ENCODE measurements at places on chromosomes 11 and 22.

- DNase-seq: no peak
Measured at GRCh38 chr11:121191818-121192217, 90.8 kb downstream of the TECTA start.

DNA sequence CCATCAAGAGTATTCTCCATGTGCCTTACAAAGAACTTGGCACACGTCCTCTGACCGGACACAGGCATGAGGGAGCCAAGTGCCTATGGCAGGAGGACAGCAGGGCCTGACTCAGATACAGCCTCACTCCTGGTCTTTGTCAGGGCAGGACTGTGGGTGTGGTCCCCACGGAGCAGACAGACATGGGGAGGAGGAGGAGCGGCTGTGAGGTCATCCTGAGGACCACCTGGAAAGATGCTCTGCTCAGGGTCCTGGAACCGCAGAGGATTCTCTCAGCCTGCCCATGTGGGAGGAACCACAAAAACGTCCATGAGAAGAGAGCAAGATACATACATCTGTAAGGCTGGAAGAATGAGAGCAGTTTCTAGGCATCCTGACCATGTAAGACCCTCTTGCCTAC, 576.3 kb downstream of the BRD1 start:
- DNase-seq: no peak

- DNase-seq: no peak
Measured at GRCh38 chr11:36791957-36792356, 193.9 kb upstream of the RAG2 start.

DNA sequence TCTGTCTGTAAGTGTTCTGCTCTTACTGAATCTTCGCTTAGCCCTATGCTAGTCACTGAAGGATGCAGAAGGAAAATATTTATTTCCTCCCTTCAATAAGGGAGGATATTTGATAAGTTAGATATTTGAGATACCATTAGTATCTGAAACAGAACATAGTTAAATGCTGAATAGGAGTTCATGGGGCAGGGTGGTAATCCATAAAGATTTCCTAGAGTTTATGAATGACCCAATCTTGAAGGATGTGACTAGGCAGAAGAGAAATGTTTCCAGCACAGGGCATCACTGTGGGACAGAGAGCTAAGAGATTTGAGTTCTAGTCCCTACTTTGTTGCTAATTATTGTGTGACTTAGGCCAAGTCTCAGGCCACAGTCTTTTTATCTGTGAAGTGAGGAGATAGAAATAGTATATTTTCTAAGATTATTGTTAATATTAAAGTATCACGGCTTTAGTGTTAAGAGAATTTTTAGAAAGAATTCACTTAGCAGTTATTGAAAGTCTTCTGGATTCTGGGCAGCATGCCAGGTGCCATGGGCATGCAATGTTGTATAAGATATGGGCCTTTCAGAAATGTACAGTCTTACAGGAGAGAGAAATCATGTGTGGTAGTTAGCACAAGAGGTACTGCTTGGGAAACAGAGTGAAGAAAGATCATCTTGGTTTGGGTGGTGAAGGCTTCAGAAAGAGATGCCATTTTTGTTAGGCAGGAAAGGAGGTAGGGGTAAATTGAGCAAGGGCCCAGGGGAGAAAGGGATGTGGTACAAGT, 24.0 kb downstream of the SWAP70 start:
- DNase-seq: no peak

- no peak for DNase-seq
Measured at GRCh38 chr22:27651486-27651885, 150.1 kb downstream of the MN1 start.

- peak; percentile 10 for DNase-seq
Measured at GRCh38 chr11:44774731-44775130, 48.0 kb downstream of the TSPAN18 start.

DNA sequence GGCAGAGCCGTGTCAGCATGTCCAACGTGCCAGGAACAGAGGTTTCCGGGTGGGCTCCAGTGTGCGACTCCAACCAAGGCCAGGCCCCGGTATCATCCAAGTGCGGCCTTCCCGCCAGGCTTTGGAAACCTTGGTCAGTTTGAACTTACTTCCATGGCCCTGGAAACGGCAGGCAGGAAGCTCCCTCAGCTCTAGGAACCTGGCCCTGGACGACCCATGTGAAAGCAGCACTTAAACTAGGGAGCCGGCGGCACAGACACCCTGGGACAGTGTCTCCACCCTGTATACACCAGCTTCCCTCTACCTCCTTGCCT, 65.2 kb downstream of the MYH9 start:
- no peak for DNase-seq

DNA sequence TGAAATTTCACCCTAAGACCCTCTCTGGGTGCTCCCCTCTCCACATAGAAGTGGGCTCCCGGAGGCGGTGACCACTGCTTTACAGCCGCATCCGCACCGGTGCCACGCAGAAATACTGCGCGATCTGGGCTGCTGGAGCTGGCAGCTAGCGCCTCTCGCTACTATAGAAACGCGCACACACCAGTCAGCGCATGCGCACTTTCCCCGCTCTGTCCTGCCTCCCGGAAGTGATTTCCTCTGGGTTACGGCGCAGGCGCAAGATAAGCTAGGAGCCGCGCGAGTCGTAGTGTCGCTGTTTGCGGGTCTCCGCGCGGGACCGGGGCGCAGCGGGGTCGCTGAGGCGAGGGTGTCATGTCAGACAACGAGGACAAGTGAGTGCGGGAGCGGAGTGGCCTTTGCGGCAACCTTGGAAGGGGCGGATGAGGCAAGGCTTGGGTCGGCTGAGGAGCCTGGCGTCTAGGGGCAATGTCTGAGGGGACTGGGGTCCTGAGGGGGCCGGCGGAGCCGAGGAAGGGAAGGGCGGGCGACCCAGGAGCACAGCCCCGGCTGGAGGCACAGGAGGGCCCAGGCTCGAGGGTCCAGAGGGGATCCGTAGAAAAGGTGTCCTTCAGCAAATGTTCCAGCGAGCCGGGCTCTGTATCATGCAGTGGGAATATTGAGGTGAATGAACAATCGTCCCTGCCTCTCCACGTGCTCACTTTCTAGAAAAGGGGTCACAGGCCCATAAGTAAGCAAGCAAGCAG, at the start of the genes C22orf23 and POLR2F:
Gene C22orf23, minus strand, starts transcription at position 165 of the 743 bp plus-strand sequence. CDS start 452 bp downstream, outside the sequence.
Gene POLR2F, plus strand, starts transcription at position 263 of the 743 bp plus-strand sequence. Its CDS starts 89 bp downstream, at position 352.
- DNase-seq: peak; percentile 96

DNA sequence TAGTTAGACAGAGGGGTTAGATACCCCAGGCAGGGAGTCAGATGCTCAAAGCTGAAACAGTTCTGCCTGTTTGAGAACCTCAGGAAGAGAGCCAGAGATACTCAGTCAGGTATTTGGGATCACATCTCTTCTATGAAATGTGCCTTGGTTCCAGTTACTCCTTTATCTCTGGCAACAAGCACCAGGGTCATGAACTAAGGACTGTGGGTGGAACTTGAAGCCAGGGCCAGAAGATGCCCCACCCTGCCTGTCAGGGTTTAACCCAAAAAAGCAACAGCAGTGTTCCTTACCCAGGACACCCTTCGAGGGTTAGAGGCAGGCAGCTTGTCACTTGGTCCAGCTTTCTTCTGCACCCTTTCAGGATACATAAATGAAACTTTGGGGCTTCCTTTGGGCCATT, 15.0 kb upstream of the WT1 start:
- no peak for DNase-seq

GRCh38 chr11:104836691-104837090, 61.6 kb downstream of the CASP12 start:
- DNase-seq: no peak

DNA sequence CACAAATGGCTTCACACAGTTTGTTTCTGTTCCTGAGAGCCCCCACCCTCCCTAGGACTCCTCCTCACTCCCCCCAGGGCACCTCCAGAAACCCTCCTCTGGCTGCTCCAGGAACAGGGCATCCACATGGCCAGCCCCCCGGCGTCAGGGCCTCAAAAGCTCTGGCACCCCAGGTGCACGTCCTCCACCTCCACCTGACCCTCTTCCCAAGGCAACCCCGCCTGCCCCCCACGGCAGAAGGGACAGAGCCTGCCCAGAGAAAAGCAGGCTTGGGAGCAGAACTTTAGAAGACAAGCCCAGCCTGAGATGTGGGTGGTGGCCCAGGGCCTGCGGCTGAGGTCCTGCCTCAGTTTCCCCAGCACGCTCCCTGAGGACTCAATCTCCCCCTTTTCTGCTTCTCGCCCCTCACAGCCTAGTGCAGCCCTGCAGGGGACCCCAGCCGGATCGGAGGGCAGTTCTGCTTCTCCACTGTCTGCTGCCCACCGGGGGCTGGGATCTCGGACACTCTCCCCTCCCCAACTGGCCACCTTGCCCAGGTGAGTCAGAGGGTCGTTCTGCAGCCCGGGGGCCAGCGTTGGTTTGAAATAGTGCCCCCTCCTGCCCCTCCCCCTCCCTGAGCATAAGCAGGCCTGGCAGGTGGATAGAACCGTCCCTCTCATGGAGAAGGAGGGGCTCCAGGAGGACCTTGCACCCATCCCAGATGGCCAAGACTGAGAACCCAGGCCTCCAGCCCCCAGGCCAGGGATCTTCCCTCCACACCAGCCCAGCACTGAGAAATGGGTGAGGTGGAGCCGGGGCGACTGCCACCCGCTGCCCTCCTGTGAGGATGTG, 2.4 kb upstream of the TRABD start:
- DNase-seq: no peak

DNA sequence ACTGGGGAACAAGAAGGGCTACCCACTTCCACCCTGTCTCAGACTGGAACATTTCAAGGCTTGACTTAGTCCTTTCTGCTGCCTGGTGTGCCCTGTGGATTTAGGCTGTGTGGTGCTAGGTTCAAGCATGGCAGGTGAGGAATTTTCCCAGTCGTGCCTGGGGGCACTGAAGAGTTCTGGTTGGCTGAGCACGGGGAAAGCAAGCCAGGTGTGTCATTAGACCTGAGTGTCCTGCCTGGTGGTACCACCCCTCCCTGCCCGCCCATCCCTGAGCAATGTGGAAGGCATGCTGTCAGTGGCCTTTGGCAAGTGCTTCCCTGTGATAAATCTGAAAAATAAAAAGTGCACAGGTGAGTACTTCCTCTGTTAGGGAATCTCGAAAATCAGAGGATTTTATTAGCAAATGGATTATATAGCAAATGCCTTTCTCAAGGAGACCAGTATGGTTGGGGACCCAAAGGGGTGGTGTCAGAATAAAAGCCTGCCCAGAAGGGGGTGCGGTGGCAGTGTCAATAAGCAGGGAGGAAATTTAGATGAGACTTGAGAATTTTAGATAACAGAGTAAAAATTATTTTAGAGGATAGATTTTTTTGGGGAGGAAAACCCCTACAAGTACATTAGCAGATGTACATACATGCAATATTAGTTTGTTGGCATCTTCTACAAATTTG, 22.8 kb downstream of the TEAD1 start:
- no peak for DNase-seq

GRCh38 chr11:108927791-108928545, 263.1 kb downstream of the DDX10 start:
- DNase-seq: no peak

Measured in uterus (tissue), 4 donors.